Panc1 (cell line): ENCODE measurements at places on chromosomes 4 and X.
A peak's percentile ranks its signal among the peaks of the same experiment; 100 is the strongest.

DNA sequence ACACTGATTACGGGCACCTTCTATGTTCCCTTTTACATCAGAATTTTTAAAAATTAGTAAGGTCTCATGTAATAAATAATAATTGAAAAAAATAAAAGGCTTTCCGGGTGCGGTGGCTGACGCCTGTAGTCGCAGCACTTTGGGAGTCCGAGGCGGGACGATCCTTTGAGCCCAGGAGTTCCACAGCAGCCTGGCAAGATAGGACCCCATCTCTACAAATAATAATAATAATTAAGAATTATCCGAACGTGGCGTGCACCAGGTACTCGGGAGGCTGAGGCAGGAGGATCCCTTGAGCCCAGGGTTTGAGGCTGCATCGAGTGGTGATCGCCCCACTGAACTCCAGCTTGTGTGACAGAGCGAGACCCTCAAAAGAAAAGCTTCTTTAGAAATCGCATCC is 771 bp upstream of the LAMTOR3 start:
- no peak for DNase-seq

- DNase-seq, result no peak
Observed at GRCh38 chr4:54097152-54097551, 2.8 kb upstream of the GSX2 start.

DNA sequence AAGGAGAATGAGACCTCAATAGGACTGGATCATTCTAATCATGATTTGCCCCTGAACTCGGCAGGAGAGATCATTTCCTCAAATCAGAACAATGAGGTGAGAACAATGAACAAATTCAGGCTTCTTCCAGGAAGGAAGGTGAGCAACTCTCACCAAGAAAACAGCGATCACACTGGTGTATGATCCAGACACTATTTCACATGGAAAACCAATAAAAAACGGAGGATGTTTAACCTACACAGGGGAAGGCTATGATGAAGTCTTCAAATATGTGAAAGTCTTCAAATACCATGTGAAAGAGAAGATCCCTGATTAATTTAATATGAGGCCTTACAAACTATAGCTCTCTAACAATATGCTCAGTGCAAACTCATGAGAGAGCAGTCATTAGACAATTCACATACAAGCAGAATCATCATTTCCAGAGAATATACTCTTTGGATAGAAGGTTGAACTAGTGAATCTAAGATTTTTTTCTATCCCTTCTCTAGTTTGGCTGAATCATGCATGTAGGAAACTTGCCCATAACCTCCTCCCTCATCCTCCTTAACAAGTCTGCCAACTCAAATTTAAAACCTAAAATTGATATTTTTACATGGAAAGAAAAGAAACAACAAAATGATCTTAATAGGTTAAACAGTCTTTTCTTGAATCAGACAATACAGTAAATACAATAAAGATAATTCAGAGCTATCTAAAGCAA is 122.5 kb downstream of the ADAMTS3 start:
- no peak for DNase-seq

DNA sequence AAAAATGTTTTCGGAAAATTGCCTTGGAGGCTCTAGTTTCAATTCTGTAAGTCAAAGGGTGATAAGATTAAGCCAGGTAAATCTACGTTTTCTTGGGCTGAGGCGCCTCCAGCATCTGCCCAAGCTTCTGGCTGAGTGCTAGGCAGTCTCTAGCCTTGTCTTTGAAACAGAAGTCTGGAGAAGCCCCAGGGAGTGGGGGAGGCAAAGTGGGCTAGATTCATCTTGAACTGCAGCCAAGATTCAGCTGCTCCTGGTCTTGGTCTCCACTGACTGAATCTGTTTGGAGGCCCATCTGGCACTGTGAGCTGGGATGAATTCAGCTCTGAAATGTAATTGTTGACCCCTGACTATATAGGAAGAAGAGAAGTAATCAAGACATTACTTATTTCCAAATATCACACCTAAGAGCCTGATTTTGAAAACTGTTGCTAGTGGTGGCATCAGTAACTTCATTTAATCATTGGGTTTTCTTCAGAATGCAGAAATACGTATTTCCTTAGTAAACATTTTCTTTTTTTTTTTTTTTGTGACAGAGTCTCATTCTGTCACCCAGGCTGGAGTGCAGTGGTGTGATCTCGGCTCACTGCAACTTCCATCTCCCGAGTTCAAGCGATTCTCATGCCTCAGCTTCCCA is 187.3 kb upstream of the LEF1 start:
- DNase-seq, result no peak

GRCh38 chrX:32842053-32842452 is 369.3 kb downstream of the DMD start:
- DNase-seq, result no peak

- no peak for DNase-seq
Observed at GRCh38 chr4:4981427-4981826, 37.8 kb downstream of the CYTL1 start.

- DNase-seq, result peak; percentile 39
Observed at GRCh38 chr4:6272863-6273660, 3.4 kb downstream of the WFS1 start.

GRCh38 chr4:8050555-8051206 is 107.9 kb downstream of the ABLIM2 start:
- DNase-seq, result no peak

DNA sequence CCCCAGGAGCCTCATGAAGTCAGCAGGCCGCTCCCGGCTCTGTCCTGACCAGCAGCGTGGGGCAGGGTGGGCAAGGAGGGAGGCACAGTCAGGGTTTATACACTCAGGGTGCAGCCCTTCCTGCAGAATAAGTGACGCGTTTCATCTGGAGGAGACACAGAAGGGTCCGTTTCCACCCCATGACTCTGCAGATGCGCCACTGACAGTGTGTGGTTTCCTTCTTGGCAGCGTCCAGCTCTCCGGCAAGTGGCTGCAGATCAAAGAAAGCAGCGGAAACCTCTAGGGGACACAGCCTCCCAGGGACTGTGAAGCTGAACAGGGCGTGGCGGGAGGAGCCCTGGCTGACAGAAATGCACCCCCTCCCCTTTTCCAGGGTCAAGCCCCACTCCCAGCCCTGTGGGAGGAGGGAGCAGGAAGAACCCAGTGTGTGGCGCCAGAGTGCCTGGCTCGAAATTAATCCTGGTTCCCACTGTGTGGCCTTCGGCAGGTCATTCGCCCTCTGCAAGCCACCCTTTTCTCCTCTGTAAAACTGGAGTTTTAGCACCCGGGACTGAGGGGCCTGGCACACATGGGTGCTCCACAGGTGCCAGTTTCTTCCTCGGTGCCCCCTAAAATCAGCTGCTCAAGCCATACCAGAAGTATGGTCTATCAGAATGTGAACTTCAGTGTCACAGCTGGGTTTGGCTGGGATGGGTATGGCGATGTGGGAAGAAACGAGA is 17.3 kb upstream of the TBC1D14 start:
- no peak for DNase-seq

DNA sequence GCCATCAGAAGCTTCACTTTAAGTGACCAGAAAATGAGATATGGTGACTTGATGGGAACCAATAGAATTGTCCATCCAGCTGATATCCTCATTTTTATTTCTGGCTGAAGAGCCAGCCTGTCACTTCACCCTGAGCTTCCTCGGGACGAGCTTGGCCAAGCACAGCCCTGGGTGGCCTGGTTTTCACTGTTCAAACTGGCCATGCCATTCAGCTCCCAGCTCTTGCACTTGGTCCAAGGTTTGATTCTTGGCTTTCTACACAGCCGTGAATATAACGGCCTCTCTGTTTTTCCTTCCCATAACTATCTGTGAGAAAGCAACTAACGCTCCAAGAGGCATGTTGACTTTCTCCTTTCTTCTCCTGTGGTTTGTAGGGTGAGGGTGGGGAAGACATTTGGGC is 71.9 kb downstream of the LIMCH1 start:
- no peak for DNase-seq

- DNase-seq, result no peak
Observed at GRCh38 chr4:8041868-8042267, 102.2 kb upstream of the AFAP1 start.

GRCh38 chr4:141499261-141499853 is 137.0 kb upstream of the IL15 start:
- DNase-seq, result no peak

DNA sequence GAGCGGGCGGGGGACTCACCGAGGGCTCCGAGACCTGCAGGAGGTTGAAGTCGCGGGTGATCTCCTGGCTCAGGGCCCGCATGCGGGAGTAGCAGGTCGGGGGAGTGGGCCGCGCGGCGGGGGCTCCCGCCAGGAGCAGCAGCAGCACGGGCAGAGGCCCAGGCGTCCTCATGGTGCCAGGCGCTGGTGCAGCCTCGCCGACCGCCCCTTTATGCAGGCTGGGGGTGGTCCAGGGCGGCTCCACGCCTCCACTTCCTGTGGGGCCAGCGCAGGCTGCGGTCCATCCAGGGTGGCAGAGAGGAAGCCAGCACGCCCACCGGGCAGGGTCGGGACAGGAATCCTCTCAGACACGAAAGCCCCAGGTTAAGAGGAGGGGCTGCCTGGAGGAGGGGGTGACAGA is at the start of gene CYTL1:
Gene CYTL1 (minus strand): TSS at position 185 of the 400 bp plus-strand sequence. CDS start 13 bp downstream, at position 172.
- DNase-seq, result no peak

DNA sequence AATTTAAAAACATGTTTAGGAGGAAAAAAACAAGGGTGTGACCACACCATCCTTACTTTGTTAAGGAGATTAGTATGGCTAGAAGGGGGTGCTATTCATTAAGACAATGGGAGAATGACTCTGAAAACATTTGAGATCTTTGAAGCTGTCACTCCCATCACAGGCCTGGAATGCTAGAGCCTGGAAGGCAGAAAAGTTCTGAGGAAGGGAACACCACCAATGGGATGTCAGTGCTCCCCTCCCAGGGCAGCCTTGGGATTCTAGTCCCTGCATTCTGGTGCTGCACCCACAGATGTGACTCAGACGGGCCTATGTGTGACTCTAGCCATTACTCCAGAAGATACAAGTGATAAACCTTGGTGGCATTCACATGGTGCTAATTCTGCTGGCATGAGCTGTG is 162.2 kb upstream of the ANXA10 start:
- no peak for DNase-seq

DNA sequence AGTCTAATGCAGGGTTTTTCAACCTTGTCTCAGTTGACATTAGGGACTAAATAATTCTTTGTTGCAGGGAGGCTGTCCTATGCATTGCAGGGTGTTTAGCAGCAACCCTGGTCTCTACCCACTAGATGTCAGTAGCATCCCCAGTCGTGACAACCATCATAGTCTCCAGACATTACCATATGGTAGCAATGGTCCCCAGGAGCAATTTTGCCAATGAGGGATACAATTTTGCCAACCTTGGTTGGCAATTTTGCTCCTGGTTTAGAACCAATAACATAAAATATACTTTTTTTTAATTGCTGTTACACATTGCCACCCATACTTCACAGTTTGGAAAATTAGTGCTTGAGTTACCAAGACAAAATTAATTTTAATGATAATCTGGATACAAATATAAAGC is 6.0 kb downstream of the EREG start:
- no peak for DNase-seq

- DNase-seq, result no peak
Observed at GRCh38 chr4:183097231-183098018, 1.6 kb upstream of the WWC2 start.

DNA sequence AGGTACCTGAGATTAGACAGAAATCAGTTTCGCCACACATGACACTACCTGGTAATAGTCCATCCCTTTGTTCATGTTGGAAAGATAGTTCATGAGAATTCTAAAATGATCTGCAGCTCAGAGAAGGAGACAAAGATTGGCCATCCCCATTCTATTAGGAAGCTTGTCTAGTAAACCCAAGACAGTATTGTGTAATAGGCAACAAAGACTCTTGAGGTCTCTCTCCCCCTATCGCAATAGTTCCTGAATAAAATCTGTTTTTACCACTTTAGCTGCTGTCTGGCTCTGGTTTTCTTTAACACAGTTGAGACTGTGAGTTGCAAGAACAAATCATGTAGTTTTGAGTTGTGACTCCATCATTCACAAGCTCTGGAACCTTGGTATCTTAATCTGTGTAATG is 14.8 kb upstream of the BBS7 start:
- DNase-seq, result no peak

GRCh38 chrX:135596495-135596894 is 76.0 kb downstream of the INTS6L start:
- no peak for DNase-seq

- DNase-seq, result no peak
Observed at GRCh38 chr4:5391492-5391891, 316.9 kb downstream of the EVC2 start.

GRCh38 chrX:120452131-120452530 is 17.0 kb downstream of the LAMP2 start:
- DNase-seq, result no peak

- DNase-seq, result no peak
Observed at GRCh38 chrX:150063138-150063518, 124.8 kb upstream of the EOLA2 start.

DNA sequence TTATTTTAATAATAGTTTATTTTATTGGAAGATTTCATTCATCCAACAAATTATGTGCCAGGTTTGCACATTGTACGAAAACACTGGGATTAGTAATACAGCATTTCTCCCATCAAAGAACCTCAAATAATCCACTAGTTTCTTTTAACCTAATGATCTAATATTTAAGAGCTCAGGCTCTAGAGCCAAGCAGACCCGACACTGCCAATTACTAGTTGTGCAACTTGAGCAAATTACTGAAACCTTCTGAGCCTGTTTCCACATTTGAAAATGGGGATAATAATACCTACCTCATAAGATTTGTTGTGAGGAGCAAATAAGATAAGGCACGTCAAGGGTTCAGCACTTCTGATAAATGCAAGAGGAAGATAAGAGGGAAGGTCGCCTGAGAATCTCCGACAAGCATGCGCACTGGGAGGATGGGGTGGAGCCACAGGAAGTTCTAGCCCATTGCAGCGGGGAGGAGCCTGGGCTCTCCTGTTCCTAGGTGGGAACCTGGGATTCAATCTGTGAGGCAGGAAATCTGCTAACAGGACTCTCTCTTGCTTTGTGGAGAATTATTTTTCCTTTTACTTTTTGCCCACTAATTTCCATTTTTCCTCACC is 141.5 kb upstream of the SMAD1 start:
- DNase-seq, result no peak

DNA sequence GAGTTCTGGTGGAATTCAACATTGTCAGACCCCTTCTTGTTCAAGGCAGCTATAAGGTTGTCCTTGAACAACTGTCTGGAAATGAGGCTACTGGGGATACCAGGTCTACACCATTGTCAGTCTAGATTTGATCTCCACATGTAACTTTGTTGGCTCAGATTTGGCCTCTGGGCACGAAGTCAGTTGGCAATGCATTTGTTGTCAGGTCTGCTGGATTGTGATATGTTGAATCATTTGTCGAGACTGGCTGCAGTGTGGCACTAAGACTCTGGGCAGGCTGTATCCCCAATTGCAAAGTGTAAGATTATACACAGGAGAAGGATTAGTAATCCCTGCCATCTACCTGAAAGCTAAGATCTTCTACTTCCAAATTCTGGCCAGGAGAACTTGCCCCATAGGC is 26.5 kb downstream of the ZNF81 start:
- no peak for DNase-seq

DNA sequence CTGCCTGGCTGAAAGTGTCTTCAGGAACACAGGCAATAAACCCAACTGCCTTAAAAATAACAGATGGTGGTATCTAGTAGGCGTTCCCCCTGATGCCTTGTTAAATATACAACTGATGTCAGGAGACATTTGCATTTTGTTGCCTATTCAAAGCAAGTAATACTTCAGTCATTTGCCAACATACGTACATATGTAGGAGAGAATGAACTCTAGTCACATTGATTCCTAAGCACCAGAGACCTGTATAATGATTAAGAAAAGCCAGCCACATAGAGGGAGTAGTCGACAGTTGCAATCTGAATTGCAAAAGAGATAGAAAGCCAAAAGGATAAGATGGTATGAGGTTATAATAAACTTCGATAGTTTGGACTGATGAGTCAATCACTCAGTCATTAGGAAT is 191.0 kb upstream of the EMCN start:
- no peak for DNase-seq

GRCh38 chrX:23554304-23554703 is 113.0 kb upstream of the PRDX4 start:
- peak; percentile 15 for DNase-seq
